ENCODE measurements at places on chromosomes 4 and X.

DNA sequence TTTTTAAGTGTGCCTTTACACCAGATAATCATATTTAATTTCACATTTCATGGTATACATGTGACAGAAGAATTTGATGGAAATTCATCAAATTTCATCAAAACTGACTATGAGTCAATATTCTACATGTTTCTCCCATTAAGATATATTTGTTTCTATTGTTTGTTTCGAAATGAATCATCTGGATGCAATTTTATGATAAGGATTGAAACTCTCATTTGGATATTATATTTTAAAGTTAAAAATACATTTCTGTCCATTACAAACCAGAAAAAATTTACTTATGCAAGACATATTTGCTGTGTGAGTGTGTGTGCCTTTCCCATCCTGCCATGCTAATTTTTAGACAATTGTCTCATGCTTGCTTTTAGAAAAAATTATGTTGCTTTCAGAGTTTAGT, 52.2 kb downstream of the SULT1B1 start:
- no peak for DNase-seq

DNA sequence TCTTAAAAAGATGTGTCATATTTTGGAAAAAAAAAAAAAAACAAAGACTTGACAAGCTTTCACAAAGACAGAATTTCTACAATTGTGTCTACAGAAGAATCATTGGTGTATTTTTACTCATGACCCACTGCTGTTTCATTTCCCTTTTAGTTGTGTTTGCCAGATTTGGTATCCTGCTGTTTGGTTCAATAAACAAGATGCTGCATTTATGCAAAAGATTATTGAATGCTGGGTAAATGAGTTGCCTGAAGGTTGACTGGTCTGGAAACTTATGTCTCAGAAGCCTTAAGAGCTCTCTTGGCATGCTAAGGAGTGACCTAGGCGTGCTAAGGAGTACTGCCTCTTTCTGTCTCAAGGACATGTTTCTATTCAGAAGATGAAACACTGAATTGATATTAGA, 64.9 kb upstream of the NPY2R start:
- DNase-seq, result no peak

DNA sequence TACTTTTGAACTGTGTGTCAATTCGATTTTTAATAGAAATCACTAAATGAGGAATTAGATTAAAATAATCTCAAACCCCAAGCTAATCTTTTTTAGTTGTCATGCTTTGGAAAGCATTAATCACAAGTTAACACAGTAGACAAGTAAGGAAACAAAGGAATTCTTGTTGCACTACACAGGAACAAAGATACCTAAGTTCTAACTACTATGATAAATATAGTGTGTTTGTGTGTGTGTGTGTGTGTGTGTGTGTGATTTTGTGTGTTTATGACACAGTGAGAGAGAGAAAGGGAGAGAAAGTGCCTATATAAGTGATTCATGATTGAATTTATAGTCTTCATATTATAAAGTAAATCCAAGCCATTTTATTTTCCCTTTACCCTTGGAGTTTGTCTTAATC, 931.4 kb downstream of the PCDH7 start:
- DNase-seq, result no peak

DNA sequence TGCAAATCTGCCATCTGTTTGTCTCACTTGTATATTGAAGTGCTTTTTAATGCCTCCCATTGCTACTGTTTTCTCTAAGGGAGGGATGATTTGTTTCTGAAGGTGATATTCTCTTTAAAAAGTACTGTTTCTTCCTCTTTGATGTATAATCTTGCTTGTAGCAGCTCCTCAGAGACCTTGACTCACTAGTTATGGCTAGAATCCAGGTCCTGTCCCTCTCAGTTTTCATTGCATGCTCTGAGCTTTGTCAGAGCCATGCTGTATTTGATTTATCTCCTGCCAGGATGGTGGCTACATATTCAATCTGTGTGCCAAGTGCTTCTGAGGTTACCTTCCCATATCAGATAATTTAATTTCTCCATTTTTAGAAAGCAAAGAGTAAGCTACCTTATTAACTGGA, 56.0 kb downstream of the GLUD2 start:
- no peak for DNase-seq

DNA sequence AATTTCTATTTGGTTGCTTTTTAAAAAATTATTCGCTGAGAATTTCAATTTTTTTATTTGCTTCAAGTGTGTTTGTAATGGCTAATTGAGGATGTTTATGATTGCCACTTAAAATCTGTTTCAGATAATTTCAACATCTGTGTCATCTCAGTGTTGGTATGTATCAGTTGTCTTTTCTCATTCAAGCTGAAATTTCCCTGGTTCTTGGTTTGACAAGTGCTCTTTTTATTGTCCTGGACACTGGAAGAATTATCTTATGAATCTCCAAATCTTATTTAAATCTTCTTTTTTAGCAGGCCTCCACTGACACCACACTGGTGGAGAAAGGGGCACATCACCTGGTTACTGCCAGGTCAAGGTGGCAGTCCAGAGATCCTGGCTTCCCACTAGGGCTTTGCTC, 21.5 kb downstream of the CHST7 start:
- no peak for DNase-seq

GRCh38 chr4:15690020-15690809, 8.6 kb downstream of the FAM200B start:
- DNase-seq, result no peak

- DNase-seq, result no peak
Observed at GRCh38 chr4:4659871-4660651, 118.2 kb upstream of the STX18 start.

DNA sequence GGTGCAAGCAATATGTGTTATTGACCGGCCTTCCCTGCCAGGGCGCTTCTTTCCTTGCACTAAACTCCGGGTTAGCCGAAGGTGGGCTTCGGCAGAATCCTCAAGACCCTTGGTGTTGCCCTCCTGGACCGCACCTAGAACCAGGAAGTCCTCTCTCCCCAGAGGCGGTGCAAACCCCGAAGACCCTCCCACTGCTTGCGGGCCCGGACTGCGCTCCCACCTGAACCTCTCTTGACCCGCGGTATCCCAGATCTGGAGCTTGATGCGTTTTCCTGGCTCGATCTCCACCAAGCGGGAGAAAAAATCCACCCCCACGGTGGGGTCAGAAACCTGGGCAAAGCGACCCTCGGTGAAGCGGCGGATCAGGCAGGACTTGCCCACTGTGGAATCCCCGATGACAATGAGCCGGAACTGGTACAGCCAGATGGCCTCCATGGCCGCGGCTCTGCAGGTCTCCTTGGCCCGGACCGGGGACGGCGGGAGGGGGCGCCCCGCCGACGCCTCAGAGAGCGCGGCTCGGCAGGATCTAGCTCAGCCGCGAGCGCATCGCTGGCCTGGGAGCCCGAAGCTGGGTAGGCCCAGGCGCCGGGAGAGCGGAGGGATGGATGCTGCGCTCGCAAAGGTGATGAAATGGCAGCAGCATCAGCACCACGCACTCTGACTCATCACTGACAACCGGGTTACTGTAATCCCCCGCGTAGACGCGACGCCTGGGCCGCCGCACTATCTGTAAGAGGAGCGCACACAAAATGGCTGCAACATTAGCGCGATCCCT, at the start of gene RAB39B:
TSS of gene RAB39B (minus strand) at position 638 of the 775 bp plus-strand sequence. CDS start at position 435, 203 bp downstream.
- DNase-seq, result peak; percentile 39
